ENCODE measurements at places on chromosomes 6 and 20.

DNA sequence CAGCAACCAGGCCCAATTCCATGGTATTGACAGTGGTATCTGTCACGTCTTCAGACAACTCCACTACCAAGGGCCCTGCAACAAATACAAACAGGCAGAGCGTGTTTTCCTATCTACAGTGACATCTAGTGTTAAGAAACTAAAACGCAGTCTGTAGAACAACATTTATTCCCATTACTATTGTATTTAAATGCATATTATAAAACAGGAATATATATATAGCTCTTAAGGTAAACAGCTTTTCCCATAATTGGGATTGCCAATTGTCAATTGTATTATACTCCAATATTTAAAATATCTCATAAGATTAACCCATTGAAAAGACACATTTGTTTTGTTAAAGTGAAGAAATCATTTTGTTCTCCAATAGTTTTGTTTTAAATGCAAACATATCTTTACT, 97.2 kb downstream of the KIF16B start:
- DNase-seq = peak; percentile 65

- DNase-seq = no peak
These were observed 92.5 kb downstream of the KIF13A start for GRCh38 chr6:17894905-17895304.

DNA sequence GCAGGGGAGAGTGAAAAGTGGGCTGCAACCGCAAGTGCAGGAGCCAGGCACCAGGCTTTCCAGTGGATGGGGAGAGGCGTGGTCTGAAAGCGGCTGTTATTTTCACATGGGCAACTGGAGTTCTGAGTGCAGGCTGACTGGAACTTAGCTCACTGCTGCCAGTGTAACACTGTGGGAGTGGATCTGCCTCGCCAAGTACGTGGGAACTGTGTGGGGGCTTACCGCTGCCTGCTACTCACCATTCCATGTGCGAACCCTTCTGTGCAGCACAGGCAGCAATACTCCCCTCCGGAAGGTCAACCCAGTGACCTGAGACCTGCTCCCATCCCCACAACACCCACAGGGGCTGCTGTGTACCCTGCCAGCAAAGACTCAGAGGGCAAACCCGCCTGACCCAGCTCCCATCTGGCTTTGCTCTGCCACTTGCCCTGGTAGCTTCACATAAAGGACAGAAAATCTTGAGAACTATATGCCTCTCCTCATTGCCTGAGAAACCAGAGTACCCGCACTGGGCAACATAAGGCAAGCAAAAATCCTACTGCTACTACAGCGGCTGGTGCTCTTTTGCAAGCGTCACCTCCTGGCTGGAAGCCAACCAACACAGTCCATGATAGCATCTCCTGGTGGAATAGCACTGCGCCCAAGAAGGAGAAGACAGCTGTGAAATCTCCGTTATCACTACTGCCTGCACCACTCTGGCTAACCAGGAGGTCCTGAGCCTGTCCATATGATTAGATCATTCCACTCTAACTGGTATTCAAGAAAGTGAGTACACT, 54.4 kb upstream of the SIRPG start:
- peak; percentile 19 for DNase-seq

- no peak for DNase-seq
These were observed 4.8 kb upstream of the SDCBP2 start for GRCh38 chr20:1333462-1334369.

- no peak for DNase-seq
These were observed 30.7 kb downstream of the CBLN4 start for GRCh38 chr20:55974491-55975202.

Data from SK-N-DZ (cell line).